Daoy (cell line): ENCODE measurements at places on chromosomes 5 and 9.

DNA sequence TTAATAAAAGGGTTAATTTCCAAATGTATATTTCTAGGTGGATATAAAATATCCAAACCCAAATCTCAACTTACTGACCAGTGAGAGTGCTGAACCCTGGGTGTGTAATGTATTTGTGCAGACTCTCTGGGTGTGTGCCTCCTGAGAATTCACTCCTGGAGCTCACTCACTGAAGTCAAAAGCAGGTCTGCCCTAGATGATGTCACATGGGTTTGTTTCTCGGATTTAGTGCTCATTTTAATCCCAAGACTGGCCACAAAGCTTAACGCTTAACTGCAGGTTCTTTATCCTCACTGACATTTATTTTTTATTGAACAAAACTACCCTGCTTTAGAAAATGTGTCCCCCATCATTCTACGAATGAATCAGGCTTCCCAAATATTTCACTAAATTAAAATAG, 179.4 kb downstream of the PPP2R2B start:
- DNase-seq, result no peak

GRCh38 chr9:14344053-14344524, 30.1 kb upstream of the NFIB start:
- DNase-seq, result no peak

- DNase-seq, result no peak
Observed at GRCh38 chr9:134297083-134297410, 29.2 kb upstream of the RXRA start.

DNA sequence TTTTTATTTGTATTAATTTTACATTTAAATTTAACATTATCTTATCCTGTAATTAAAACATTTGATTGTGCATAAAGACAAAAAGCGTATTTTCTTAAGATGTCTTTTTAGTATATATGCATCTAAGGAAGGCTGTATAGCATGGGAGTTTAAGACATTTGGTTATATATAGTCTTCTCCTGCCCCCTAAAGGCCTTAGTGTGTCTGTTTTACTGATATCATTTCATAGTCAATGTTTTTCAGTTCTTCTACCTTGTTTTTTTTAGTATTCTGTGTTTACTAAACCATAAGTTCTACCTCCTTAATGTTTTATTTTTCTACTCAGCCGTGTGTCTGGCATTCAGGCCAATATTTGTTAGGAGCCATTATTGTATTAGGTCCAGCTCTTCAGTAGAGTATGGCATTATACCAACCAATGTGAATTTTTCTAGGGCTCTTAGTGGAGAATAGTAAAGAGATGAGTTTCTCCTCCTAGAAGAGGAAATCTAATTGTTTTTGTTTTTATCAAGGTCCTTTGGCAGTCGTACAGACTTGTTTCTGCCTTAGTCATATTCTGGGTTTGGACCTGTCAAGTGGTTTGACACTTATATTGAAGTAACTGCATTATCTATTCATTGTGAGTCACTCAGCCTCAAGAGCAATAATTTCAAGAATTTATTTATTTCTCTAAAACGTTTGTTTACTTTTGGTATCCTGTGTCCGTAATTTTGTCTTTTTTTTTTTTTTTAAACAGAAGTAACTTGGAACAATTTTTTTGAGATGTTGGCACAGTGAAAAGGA, 74.8 kb downstream of the SLF1 start:
- DNase-seq, result peak; percentile 60

GRCh38 chr5:87129046-87129445, 138.6 kb upstream of the RASA1 start:
- DNase-seq, result no peak

DNA sequence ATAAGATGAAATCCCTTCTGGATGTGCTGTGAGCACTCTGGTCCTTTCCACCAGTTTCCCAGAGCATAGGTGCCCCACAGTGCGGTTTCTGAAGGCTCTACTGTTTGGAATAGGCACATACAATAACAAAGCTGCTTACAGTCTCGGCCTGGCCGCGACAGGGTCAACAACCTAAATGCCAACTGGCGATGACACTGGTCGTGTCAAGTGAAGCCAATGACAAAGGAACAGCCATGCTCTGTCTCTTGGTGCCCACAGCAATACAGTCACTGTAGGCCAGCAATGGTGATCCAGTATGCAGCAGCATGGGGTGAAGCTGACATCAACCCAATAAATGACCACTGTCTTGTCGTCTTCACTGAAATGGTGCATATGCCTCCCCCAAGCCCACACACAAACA, 47.8 kb upstream of the EQTN start:
- DNase-seq, result no peak

DNA sequence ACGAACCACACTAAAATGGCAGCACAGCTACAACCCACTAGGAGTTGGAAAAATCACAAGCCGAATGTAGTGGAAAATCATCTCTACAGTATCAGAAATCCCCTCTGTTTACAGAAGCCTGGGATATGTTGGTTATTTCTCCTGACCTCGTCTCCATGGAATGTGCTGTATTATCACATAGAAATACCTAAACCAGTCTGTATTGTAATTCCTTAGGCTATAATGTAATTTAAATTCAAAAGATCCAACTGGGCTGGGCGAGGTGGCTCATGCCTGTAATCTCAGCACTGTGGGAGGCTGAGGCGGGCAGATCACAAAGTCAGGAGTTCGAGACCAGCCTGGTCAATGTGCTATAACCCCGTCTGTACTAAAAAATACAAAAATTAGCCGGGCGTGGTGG, 244.8 kb upstream of the MPDZ start:
- DNase-seq, result peak; percentile 29

DNA sequence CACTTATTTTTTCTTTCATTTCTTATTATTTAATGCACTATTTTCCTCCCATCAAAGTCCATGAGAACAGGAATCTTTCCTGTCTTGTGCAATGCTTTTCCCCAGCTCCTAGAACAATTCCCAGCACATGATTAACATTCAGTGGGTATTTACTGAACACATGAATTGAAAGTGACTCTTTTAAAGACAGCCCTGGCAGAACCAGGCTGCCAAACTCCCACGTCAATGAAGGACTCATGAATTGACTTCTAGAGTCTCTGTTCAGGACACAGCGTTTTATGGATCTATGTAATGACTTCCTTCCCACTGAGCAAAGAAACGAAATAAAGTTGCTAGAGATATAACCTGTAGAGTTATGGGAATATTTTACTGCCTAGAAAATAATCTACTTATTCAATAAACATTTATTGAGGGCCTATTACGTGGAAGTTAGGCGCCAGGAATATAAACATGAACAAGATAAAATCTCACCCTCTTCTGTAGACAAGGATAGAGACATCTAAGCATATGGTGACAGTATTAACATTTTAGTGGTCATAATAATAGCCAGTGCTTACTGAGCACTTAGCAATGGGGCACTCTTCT, 485.9 kb upstream of the KLF4 start:
- DNase-seq, result no peak

DNA sequence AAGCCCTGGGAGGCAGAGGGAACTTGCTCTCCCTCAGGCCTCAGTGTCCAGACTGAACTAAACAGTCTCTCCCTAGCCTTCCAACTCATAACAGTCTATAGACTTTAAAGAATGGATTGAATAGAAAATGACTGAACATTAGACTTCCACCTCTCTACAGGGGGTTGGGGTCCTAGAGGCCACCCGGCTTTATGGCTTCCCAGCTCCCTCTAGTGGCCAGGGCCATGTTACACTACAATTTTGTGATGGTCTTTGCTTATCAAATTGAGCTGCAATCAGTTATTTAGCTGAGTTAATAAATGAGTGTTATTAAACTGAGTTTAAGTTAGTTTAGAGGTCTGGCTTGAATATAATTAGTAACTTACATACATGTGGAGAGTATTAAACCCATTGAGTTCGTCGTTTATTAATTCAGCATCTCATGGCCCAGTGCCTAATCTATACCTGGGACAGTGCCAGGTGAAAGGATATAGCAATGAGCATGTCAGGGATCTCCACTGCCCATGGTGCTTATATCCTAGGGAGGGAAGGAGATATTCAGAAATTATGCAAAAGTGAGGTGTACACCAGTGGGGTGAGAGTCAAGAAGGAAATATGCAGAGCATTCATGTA, 105.2 kb downstream of the SH3TC2 start:
- peak; percentile 64 for DNase-seq

- peak; percentile 5 for DNase-seq
Observed at GRCh38 chr5:23268136-23268535, 239.3 kb upstream of the PRDM9 start.

GRCh38 chr5:176501333-176501732, 35.9 kb downstream of the RNF44 start:
- no peak for DNase-seq

GRCh38 chr9:34431667-34432066, 26.7 kb downstream of the FAM219A start:
- DNase-seq, result no peak

DNA sequence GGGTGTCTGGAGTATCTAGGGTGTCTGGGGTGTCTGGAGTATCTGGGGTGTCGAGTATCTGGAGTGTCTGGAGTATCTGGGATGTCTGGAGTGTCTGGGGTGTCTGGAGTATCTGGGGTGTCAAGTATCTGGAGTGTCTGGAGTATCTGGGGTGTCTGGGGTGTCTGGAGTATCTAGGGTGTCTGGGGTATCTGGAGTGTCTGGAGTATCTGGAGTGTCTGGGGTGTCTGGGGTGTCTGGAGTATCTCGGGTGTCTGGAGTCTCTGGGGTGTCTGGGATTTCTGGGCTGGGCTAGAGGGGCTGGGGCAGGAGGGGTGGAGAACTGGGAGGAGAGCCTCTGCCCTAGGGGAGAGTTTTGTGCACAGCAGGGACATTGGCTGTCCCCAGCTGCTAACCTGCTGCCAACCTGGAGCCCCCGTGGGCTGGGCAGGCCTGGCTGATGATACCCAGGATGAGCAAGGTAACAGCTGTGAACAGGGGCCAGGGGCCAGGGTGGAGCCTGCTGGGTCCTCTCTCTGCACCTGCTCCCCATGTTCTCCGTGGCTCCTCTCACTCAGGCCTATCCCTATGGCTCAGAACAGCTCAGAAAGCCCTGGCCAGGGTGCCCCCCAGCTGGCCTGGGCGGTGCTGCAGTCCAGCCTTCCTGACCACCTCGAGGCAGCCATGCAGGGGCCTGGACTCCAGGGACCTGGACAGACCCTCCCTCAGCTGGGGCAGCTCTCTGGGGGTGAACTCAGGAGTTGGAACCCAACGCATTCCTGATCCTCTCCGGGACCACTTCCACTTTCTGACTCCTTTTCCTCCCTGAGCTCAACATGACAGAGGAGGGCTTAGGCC, 29.9 kb downstream of the LHX3 start:
- no peak for DNase-seq

DNA sequence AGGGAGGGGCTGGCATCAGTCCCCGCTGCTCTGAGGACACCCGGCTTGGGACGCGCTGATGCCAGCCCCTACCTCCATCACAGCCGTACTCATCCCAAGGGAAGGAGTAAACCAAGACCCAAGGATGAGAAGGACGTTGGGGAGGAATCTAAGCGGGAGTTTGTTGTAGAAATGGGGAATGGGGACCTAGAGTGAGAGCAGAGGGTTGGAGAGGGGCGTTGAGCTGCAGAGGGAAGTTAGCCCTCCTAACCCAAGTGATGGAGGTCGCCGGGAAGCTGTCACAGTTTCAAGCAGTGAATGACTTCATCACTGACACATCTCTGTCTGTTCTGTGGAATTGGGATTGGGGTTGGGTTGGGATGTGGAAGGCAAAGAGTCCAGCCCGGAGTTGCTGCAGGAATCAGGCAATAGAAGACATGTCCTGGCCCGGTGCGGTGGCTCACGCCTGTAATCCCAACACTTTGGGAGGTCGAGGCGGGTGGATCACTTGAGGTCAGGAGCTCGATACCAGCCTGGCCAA, 759 bp upstream of the SUSD1 start:
- DNase-seq, result no peak

DNA sequence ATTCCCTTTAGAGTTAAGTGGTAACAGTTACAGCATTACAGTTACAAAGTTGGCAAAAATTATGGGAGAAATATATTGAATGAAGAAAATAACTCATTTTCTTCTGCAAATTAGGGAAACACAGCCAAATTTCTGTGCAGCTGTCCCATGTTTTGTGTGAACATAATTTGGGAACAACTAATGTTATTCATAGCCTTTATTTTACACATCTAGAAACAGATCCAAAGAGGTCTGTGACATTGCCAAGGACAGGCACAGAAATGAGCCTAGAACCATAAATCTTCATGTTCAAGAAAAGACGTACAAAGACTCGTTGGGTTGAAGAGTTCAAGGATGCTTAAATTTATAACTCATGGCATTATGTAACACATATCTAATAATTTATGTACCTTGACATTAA, 114.1 kb upstream of the TXNDC8 start:
- no peak for DNase-seq

DNA sequence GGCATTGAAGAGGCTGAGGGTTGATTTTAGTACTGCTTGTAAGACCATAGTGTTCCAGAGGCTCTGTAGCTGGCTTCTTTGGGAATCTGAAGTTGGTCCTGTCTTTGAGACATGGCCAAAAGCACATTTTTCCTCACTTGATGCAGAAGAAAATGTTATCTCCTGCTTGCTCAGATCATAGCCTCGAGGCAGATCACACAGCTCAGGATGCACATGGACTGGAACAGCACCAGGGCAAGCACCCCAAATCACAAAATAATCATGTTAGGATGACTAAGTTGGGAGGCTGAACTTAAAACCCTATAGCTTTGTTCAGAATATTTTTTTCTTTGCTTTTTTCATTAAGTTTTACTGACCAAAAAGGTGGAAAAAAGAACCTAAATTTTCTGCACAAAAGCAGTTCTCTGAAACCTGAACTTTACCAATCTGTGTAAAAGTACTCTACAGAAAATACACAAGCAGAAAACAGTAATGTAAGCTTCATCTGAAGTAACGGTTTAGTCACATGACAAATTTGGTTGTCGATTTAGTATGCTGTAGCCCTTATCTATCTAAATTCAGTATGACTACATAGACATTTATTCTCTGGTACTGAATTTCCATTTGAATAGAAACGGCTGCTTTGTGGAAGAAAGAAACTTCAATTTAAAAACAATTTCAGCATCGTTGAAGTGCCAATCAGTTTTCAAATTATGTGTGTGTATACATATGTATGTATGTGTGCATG, 3.4 kb downstream of the KLHL9 start:
- DNase-seq, result no peak

DNA sequence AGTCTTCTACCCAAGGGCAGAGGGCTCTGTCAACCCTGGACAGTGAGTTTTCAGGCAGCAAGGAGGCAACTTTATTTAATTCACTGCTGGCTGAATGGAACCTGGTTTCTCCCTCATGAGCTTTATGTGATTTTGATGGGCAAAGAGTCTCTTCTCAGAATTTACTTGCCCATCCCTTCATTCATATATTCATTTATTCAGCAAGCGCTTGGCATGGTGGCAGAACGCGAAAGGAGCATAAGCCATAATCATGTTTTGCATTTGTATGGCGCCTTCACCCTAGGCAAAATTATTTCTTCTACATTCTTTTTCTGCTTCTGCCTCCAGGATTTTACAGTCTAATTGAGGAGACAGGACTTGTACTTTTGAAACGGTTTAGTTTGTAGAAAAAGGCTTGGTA, 8.0 kb downstream of the DELE1 start:
- no peak for DNase-seq

- peak; percentile 66 for DNase-seq
Observed at GRCh38 chr9:3441197-3441816, 84.5 kb downstream of the RFX3 start.

DNA sequence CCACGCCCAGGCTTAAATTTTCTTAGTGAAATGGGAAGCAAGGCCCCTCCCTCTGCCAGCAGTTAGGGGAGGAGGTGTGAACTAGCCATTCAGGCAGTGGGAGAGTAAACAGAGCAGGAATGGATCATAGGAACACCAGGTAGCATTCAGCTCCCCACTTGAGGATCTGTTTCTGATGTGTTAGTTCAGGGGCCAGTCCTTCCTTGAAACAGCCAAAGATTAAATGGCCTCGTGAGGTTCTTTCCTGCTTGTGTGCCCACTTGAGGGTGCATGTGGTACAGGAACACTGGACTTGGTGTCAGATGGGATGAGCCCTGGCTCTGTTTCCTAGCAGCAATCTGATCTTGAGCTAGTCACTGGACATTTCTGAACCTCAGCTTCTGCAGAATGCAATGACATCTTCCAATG, 21.2 kb downstream of the FAXDC2 start:
- DNase-seq, result no peak
